ENCODE measurements at places on chromosomes 16 and 17.
A peak's percentile ranks its signal among the peaks of the same experiment; 100 is the strongest.

DNA sequence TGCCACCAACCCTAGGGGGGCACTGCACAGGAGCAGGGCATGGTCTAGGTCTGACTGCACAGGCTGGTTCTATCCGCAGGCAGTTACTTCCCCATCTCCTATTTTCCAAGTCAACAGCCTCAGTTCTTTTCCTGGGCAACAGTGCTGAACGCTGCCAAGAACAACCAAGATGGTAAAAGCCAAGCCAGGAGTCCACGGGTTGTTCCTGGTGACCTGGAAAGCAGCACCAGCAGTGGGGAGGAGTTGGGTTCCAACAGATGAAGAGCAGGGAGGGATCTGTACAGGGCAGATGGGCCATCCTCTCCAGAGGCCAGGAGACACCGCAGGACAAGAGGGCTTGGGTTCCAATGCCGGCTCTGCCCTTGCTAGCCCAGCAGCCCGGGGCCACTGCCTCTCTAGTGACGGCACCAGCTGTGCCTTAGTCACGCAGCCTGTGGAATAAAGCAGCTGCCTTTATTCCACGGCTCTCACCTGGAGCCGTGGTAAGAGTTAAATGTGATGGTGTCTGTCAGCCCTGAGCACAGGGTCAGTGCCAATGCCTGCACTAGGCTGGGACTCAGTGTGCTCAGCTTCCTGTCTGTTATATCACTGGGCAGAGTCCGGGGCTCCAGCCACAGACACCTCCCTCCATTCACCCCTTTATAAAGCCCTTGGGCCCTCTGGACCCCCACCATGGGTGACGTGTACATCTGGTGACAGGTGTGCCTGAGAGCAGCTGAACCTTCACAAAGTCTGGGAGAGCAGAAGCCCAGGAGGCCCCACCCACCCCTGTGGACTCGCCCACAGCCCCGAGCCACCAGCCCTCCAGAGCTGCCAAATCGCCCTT is 44.9 kb downstream of the MARF1 start:
- no peak overlapping the region for H3K4me3 ChIP-seq
- no peaks in the 10 kb centered on the region for H3K27me3 ChIP-seq
- peaks cover 77% of the 10 kb centered on the region for H3K36me3 ChIP-seq
- peak overlapping the region; percentile 87 for H3K27ac ChIP-seq
- peaks cover 21% of the 10 kb centered on the region for H3K4me1 ChIP-seq

DNA sequence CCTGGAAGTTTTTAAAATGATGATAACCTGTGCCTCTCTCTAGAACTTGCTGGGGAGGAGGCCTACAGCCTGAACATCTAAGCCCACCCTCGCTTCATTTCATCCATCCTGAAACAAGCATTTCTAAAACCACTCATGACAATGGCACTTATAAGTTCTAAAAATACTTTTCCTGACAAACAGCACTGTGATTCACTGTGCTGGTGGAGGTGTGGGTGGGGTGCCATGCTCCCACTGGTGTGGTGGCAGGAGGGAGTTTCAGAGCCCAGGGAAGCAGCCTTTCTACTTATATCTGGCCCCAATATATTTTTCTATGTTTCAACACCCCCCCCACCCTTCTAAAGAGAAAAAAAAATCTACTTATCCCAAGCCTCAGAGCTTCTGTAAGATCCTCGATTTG is 52.6 kb downstream of the RAB11FIP4 start:
- no peak overlapping the region for H3K4me3 ChIP-seq
- no peaks in the 10 kb centered on the region for H3K36me3 ChIP-seq
- H3K27ac ChIP-seq, result peak overlapping the region; percentile 25
- H3K4me1 ChIP-seq, result no peaks in the 10 kb centered on the region

DNA sequence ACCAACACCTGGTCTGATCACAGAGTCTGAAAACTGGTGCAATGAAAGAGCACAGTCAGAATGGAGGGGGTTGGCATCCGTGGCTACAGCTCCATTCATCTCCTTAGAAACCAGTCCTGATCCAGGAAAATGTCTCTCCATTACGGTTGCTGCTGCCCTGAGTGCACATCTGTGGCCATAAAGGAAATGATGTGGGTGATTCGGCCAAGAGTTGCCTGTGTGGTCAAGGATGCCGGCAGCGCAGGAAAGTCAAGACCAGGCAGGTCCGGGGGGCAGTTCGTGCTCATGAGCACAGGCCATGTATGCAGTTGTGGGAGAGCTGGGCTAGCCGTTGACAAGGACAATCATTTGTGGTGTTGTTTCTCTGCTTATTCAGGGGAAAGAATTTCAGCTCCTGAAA is 5.9 kb downstream of the XAF1 start:
- H3K4me1 ChIP-seq, result peaks cover 16% of the 10 kb centered on the region
- H3K27me3 ChIP-seq, result no peaks in the 10 kb centered on the region
- no peak for DNase-seq
- H3K4me3 ChIP-seq, result no peak overlapping the region

DNA sequence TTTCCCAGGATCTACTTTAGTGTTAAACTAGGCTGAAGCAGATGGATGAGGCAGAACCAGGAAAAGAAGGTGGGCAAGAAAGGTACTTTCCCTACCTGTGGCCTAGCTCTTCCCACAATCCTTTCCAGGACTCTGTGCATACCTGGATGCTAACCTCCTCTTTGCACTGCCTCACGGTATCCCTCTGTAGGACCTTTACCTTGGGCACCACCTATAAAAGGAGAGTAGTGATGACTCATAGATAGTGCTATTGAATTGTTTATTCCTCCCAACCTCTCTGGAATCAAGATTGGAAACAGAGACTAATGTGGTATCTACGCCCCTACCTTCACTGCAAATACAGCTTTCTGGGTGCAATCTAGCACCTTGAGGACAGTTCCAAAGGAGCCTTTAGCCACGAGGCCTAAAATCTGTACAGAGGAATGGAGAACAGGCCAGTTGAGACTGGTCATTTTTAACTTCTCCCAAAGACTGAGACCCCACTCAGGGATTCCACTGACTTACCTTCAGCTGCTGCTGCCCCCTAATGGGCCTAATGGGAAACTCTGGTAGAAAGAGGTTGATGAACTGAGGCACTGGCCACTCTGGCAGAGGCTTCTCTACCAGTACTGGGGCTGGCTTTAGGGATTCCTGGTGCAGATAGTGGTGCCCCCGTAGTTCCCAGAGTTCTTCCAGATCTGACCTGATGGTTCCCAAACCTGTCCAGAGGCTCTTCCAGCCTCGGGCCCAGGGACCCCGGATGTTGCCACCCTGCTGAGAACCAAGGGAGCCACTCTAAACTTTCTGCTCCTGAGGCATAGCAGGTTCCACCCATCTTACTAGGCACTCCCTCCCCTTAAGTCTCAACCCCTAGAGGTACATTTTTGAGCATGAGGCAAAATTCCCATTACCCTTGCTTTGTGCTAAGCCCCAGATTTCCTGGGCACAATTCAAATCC is 781 bp downstream of the RSKR start:
- H3K4me3 ChIP-seq, result no peak overlapping the region
- H3K27me3 ChIP-seq, result no peaks in the 10 kb centered on the region
- peaks cover 38% of the 10 kb centered on the region for H3K36me3 ChIP-seq
- no peak overlapping the region for H3K27ac ChIP-seq

- no peaks in the 10 kb centered on the region for H3K4me1 ChIP-seq
- H3K4me3 ChIP-seq, result no peak overlapping the region
- H3K27me3 ChIP-seq, result peaks cover 17% of the 10 kb centered on the region
- H3K36me3 ChIP-seq, result no peaks in the 10 kb centered on the region
Observed at GRCh38 chr17:33905338-33905800, 349.7 kb upstream of the CCL2 start.

GRCh38 chr16:48082516-48082915 is 73.3 kb downstream of the ABCC12 start:
- no peak for DNase-seq
- H3K36me3 ChIP-seq, result no peaks in the 10 kb centered on the region

- H3K36me3 ChIP-seq, result peaks cover 2% of the 10 kb centered on the region
- H3K27me3 ChIP-seq, result no peaks in the 10 kb centered on the region
- H3K4me3 ChIP-seq, result peak overlapping the region; percentile 84
- DNase-seq, result peak; percentile 61
Observed at GRCh38 chr17:31488264-31488981, 96.9 kb downstream of the RAB11FIP4 start.

- DNase-seq, result no peak
- H3K4me3 ChIP-seq, result no peak overlapping the region
- H3K4me1 ChIP-seq, result peaks cover 51% of the 10 kb centered on the region
- no peaks in the 10 kb centered on the region for H3K27me3 ChIP-seq
Observed at GRCh38 chr16:28298511-28298878, 6.2 kb downstream of the SBK1 start.

DNA sequence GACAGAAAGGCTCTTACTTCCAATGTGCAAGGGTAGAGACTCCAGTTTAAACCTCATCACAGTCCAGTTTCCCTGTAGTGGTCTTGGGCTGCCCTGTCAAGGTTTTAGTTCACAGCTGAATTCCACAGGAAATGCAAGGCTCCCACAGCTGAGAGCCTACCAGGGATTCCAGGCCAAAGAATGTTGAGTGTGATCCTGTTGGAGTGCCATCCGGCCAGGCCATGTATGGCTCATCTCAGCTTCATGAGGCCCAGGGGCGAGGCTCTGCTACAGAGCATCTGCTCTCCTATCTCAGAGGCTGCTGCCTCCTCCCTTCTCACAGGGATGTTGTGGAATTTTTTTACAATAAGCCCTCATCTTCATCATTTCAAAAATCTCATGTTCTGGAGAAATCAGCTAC is 239.8 kb upstream of the CCL2 start:
- no peak overlapping the region for H3K27ac ChIP-seq
- no peak overlapping the region for H3K4me3 ChIP-seq
- peaks cover 4% of the 10 kb centered on the region for H3K27me3 ChIP-seq
- no peaks in the 10 kb centered on the region for H3K4me1 ChIP-seq

GRCh38 chr17:40307740-40308239 is 1.2 kb upstream of the RARA start:
- no peak overlapping the region for H3K27ac ChIP-seq
- H3K4me3 ChIP-seq, result no peak overlapping the region
- H3K36me3 ChIP-seq, result peaks cover 22% of the 10 kb centered on the region
- H3K27me3 ChIP-seq, result no peaks in the 10 kb centered on the region

GRCh38 chr16:57502048-57502775 is 15.9 kb upstream of the DOK4 start:
- DNase-seq, result no peak
- no peaks in the 10 kb centered on the region for H3K36me3 ChIP-seq
- H3K27me3 ChIP-seq, result no peaks in the 10 kb centered on the region
- H3K27ac ChIP-seq, result no peak overlapping the region
- no peak overlapping the region for H3K4me3 ChIP-seq

DNA sequence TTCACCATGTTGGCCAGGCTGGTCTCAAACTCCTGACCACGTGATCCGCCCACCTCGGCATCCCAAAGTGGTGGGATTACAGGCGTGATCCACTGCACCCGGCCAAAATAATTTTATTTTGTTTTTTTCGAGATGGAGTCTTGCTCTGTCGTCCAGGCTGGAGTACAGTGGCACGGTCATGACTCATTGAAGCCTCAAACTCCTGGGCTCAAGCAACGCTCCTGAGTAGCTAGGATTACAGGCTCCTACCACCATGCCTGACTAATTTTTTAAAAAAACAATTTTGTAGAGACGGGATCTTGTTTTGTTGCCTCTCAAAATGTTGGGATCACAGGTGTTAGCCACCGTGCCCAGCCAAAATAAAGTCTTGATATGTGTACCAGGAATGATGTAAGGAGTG is 2.4 kb upstream of the TTLL6 start:
- peaks cover 38% of the 10 kb centered on the region for H3K27me3 ChIP-seq
- H3K36me3 ChIP-seq, result no peaks in the 10 kb centered on the region
- no peak for DNase-seq
- H3K4me1 ChIP-seq, result peaks cover 14% of the 10 kb centered on the region
- H3K27ac ChIP-seq, result no peak overlapping the region

- DNase-seq, result no peak
- peaks cover 8% of the 10 kb centered on the region for H3K36me3 ChIP-seq
- no peaks in the 10 kb centered on the region for H3K27me3 ChIP-seq
- H3K27ac ChIP-seq, result peak overlapping the region; percentile 31
Observed at GRCh38 chr16:57084996-57085395, 7.4 kb upstream of the CPNE2 start.

- peaks cover 5% of the 10 kb centered on the region for H3K27me3 ChIP-seq
- no peak for DNase-seq
- no peaks in the 10 kb centered on the region for H3K4me1 ChIP-seq
- no peaks in the 10 kb centered on the region for H3K36me3 ChIP-seq
- H3K4me3 ChIP-seq, result no peak overlapping the region
- no peak overlapping the region for H3K27ac ChIP-seq
Observed at GRCh38 chr17:79533116-79533515, 77.7 kb downstream of the RBFOX3 start.

- H3K27me3 ChIP-seq, result peaks cover 31% of the 10 kb centered on the region
- H3K4me3 ChIP-seq, result peak overlapping the region; percentile 20
- no peak overlapping the region for H3K27ac ChIP-seq
- DNase-seq, result no peak
- H3K4me1 ChIP-seq, result peaks cover 27% of the 10 kb centered on the region
- no peaks in the 10 kb centered on the region for H3K36me3 ChIP-seq
Observed at GRCh38 chr17:72588561-72588960, 467.7 kb downstream of the SOX9 start.

DNA sequence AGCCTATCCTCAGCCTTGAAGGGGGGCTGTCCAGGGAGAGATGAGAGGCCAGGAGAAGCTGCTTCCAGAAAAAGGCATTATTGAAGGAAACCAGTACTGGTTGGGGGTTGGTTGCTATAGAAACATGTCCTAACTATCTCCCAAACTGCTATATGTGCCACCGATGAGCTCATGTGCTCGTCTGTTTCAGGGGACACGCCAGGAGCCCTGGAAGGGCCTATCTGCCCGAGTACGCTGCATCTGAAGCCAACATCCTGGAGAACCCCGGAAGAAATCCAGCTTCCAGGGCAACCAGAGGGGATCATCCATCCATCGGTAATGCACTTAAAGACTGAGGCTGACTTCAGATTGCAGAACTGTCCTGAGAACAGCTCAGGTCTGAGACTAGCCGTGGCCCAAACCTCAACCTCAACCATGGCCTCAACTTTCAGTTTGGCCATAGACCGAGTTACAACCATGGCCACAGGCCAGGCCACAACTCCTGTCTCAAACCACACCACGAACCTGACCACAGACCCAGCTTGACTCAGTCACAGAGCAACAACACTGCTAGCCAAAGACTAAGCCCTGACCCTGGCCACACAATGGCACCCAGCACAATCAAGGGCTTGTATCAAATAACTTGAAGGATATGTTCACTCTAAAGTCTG is 10.2 kb downstream of the PITPNM3 start:
- H3K27me3 ChIP-seq, result no peaks in the 10 kb centered on the region
- H3K4me3 ChIP-seq, result no peak overlapping the region
- H3K27ac ChIP-seq, result no peak overlapping the region
- peaks cover 13% of the 10 kb centered on the region for H3K4me1 ChIP-seq
- no peaks in the 10 kb centered on the region for H3K36me3 ChIP-seq

- H3K4me1 ChIP-seq, result no peaks in the 10 kb centered on the region
- no peaks in the 10 kb centered on the region for H3K36me3 ChIP-seq
- no peaks in the 10 kb centered on the region for H3K27me3 ChIP-seq
- no peak overlapping the region for H3K4me3 ChIP-seq
- no peak for DNase-seq
- H3K27ac ChIP-seq, result no peak overlapping the region
Observed at GRCh38 chr17:54180950-54181349, 358.2 kb downstream of the KIF2B start.

DNA sequence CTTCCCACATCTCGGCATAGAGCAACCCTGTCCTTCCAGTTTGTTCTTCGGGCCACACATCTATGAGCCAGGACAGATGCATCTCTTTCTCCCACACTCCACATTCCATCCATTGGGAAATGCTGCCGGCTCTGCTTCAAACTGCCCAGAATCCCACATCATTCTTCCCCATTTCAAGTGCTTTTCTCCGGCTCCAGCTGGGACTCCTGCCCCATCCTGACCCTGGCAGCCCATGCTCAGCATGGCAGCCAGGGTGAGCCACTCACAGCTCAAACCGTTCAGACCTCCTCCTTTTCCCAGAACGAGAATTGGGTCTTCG is 132.8 kb upstream of the SDK2 start:
- H3K4me3 ChIP-seq, result no peak overlapping the region
- H3K27ac ChIP-seq, result no peak overlapping the region
- no peaks in the 10 kb centered on the region for H3K4me1 ChIP-seq
- H3K36me3 ChIP-seq, result no peaks in the 10 kb centered on the region

Measured in activated CD4-positive, alpha-beta T cell treated with anti-CD3 and anti-CD28 coated beads for 36 hours (primary cell).